Mammary epithelial cell (primary cell): ENCODE measurements at places on chromosomes 1 and 21. TPM values are rescaled to one million over a fixed set of nuclear protein-coding genes. Genes with fewer than 3 reads are reported as not detected.

DNA sequence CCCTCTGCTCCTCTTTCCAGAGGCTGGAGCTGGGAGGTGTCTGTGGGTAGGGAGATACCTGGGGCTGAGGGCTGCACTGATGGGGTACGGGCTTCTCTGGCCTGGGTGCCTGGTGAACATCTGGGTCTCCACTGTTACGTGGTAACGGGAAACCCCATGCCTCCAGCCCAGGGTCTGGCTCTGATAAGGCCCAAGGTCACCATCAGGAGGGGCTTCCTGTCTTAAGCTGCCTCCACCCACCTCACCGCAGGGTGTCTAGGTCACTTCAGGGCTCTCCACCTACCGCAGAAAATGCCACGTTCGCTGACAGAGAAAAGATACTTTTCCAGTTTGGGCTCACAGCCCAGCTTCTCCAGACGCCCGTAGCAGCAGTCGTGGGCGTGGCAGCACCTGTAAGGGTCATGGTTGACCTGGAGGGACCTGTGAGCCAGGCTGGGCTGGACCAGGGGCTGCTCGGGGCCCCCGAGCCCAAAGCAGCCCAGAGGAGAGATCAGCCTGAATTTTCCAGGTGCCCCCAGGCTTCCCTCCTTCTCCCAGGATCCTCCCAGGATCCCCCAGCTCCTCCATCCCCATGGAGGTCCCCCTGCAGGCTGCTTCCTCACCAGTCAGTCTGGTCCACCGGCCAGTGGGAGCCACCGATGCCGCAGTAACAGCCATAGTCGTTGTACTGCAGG, 1.3 kb downstream of the PLA2G2E start:
- DNase-seq: no peak

DNA sequence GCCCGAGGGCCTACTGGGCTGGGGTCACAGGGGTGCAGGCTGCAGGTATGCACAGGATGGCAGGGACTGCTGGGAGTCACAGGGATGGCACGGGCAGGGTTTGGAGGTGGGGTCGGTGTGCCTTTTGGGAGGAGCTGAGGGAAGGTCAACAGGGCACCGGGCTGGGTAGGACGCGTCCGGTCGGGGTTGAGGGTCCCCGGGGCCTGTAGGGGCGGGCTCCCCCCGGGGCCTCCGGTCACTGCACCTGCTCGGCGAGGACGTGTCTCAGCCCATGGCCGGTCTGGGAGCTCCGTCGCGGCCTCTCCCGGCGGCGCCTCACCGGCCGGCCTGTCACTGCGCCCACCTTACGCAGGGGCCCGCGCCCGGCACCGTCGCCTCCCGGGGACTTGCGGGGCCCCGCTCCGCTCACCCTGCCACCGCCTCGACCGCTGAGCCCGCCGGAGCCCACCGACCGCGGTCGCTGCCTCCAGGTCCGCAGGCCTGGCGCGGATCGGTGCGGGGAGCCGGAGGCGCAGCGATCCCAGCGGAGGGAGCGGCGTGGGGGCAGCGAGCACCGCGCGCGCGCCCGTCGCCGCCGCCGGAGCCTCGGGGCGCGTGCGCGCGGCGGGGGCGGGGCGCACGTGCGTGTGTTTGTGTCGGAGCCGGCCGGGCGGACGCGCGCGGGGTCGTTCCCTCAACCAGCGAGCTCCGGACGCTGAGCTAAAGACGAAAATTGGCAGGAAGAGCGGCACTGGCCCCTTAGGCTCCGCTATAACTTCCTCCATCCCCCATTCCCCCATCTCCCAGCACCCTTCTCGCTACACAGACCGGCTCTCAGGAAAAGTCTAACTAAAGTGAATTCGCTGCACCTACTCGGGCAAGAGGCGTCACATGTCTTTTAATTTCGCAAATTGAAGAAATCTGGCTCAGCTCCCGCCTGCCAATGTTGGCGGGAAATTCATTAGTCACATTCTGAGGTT, at the start of gene AMIGO1:
TSS of gene AMIGO1 (minus strand) at position 552 of the 959 bp plus-strand sequence. CDS start 815 bp downstream, outside the sequence.
- DNase-seq: peak; percentile 28

DNA sequence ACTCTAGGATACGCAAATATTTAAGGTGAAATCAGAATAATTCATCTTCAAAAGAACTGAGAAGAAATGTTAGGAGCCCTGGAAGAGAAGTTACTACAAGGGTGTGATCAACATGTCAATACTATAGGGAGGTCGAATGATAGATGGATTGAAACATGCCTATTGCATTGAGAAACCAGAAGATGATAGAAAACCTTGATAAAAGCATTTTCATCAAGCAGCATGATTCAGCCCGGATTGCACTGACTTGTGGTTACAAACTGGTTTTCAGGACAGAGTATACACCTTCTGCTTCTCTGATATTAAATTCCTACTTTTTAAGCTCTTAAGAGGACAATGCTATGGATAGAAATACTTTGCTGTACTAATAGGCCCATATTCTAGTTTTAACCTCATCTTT, 164.2 kb downstream of the FMN2 start:
- DNase-seq: no peak

DNA sequence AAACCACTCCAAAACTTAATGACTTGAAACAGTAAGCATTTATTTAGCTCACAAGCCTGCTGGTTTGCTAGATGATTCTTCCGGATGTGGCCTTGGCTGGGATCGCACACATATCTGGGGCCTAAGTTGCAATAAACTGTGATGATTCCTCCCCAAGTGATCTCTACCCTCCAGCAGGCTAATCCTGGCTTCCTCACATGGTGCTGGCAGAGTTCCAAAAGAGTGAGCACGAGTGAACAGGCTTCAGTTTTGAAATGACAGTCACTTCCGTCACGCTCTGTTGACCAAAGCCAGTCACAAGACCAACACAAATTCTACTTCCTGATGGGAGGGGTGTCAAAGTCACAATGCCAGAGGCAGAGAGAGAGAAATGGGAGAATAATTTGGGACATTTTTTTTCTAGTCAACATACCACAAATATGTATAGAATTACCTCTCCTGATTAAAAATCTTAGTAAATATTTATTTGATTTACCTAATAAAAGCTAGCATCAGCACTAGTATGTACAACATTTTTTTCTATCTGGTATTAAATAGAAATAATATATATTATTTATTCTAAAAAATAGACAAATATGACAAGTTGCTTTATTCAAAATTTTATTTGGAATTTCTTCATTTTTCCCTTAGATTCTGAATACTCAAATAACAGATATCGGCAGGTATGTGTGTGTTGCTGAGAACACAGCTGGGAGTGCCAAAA, 292.7 kb downstream of the TPR start:
- peak; percentile 52 for DNase-seq

DNA sequence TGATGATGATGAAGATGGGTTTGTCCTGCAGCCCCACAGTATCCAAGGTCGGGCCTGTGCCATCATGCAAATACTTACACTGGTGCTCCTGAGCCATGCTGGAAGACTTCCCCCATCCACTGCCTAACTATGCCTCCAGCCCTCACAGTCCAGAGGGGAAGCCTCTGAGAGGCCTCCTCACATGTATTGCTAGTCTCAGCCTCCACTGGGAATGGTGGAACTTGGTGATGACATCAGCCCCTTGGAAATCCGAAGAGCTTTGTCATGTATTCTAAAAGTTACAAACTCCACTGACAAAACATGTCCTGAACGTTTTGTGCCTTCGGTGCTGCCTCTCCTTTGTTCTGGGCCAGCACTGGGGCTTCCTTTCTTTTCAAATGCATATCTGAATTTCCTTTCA, 61.1 kb upstream of the DMRTB1 start:
- no peak for DNase-seq

DNA sequence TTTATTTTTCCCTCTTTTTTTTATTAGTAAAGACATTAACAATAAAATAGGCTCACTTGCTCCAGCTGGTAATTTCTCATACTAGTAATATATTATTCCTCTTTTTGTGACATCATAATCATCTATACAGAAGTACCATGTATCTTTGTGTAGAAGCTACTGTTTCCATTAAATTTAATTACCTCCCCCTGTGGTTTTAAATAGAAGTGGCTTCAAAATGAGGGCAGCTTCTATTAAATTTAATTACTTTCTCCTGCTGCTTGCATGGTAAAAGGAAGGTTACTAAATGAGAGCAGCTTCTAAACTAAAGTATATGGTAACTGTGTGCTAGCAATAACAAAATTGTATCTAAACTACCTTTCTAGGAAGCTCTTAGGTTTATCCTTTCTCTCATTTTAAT, 94.0 kb downstream of the DPYD start:
- no peak for DNase-seq

DNA sequence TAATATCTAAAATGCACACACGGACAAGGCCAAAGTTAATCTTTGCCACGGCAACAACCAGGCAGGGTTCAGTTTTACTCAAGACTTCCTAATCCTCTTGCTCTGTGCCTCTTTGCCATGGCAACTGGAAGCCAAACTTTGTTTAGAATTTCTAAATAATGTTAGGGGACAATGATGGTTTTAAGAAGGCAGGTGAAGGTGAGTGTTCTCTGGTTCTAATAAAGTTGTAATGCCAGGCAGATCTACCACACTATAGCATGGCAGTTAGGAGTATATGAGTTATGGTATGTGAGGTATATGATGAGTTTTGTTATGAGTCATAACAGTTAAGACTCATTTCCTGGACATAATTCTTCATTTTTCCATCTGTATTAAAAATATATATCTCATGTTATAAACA, 2.7 kb downstream of the PTPRC start:
- peak; percentile 37 for DNase-seq

- DNase-seq: no peak
Measured at GRCh38 chr1:221162939-221163338, 283.7 kb downstream of the HLX start.

GRCh38 chr1:216453777-216454176, 30.5 kb upstream of the USH2A start:
- no peak for DNase-seq

DNA sequence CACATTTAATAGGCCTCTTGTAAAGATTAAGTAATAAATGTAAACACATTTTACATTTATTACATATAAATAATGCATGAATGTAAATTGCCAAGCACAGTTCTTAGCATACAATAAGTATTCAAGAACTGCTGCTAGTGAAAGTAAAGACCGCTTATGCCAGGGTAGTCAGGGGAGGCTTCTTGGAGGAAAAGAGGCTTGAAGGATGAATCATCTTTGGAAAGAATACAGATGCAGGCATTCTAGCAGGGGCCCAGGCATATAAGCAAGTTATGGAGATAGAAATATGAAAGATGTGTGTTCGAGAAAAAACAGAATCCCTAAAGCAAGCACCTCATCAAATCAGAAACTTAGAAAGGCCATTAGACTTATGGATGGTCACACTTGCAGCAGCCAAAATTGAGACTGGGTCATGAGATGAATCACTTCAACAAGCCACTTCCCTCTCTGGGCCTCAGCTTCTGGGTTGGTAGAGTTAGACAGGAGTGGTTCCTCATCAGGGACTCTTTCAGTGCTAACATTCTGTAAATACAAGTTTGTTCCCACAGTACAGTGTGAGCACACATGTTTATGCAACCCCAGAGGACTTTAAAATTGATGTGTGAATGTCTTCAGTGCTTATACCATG, 79.8 kb upstream of the ROR1 start:
- no peak for DNase-seq

DNA sequence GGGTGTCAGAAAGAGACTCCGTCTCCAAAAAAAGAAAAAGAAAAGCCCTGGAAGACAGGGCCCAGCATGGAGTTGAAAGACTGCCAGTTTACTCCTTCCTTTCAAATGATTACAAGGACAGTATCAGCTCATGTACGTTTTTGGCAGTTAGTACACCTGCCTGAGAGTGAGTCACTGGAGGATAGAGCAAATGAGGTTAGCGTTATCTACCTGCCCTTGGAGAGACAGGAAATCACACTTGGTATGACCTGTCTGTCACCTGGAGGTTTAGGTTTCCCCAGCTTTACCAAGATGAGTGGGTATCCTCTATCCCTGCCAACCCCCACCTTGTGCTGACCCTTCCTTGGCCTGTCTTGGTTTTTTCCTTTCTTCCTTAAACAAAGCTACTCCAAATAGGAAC, 96.8 kb upstream of the BMP8A start:
- peak; percentile 82 for DNase-seq

GRCh38 chr1:223175633-223176032, 32.6 kb upstream of the TLR5 start:
- DNase-seq: no peak

DNA sequence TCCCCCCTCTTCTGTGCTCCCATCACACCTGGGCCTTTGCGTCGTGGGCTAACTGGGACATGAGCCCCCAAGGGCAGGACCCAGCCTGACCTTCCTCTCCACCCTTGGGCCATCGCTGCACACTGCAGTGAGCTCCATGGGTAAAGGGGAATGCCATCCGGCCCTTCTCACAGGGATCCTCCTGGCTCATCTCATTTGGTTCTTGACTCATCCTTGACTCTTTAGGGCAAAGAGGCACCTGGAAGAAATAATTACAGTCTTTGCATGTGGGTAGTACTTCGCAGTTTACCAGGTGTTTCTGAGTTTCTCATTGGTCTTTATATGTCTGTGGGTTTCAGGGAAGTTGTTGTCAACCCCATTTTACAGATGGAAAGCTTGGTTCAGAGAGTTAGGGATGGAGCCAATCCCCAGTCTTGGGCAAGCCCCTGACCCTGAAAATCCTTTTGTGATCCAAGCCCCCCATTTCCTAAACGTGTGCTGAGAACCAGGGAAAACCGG, 59.3 kb upstream of the ID3 start:
- no peak for DNase-seq

- no peak for DNase-seq
Measured at GRCh38 chr21:45381865-45382696, 22.9 kb upstream of the COL18A1 start.

DNA sequence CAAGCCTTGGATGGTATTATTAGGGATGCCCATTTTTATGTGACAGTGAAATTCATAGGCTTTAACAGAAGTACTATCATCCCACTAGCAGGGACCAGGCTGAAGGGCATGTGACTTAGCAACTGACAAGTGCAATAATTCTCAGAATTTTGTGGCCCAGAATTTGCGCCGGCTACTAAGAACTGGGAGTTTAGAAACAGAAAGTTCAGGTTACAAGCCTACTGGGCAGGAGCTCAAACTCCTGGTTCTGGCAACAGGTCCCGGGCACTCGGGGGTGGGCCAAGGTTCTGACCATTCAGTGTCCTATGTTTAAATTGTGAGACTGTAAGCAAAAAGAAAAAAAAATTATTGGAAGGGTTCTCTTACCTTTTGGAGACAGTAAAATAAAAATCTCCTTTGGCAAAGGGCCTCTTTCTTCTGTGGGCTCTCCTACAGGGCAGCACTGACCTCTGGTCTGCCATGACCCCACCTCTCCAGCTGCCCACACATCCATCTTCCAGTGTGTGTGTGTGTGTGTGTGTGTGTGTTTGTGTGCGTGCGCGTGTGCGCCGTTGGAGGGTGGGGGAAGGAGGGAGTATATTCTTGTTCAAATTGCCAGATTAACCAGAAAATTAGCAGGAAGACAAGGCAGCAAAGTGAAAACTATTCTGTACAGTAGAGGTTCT, 26.1 kb downstream of the IRF2BP2 start:
- DNase-seq: no peak

- no peak for DNase-seq
Measured at GRCh38 chr1:196183941-196184340, 424.3 kb downstream of the KCNT2 start.

Gene ERVH48-1
- not detected for total RNA-seq

Gene HENMT1
- total RNA-seq: 6.7 TPM

Gene C1orf226
- 2.2 TPM for total RNA-seq

Gene ELAPOR1
- 1.0 and 1.1 TPM in 2 replicates for total RNA-seq

Gene RHOU
- total RNA-seq: 0.67 TPM

Gene ATP1A4
- total RNA-seq: under 0.01 TPM

Gene DCDC2B
- total RNA-seq: not detected in 2 replicates

Gene GJA9
- 0.21 TPM in 1 of 2 replicates, not detected in the other for total RNA-seq

Gene SPRR2E
- not detected for total RNA-seq

Gene GJB5
- 28.2 TPM for total RNA-seq
